ENCODE measurements at places on chromosomes 16 and 17. TPM values are rescaled to one million over a fixed set of nuclear protein-coding genes. Genes with fewer than 3 reads are reported as not detected.

MPO gene
- 1.2 TPM for total RNA-seq

ABAT gene
- total RNA-seq = 110 TPM

GJC1 gene
- total RNA-seq = 76.2 TPM

DNAH2 gene
- 1.2 TPM for total RNA-seq

SPATA22 gene
- 3.7 TPM for total RNA-seq

KRT36 gene
- total RNA-seq = not detected

LRRC75A gene
- total RNA-seq = 3.3 TPM

TMEM219 gene
- total RNA-seq = 26.9 TPM

AOC3 gene
- 0.41 TPM for total RNA-seq

TBC1D3 gene
- total RNA-seq = not detected

MYH1 gene
- not detected for total RNA-seq

NPIPB13 gene
- 1.2 TPM for total RNA-seq

CHD9NB gene
- 0.41 TPM for total RNA-seq

GNG13 gene
- total RNA-seq = not detected

SLX1B gene
- 6.1 TPM for total RNA-seq

GAS2L2 gene
- total RNA-seq = under 0.01 TPM

SUZ12 gene
- 35.1 TPM for total RNA-seq

NOD2 gene
- total RNA-seq = under 0.01 TPM

GRIN2A gene
- total RNA-seq = 6.9 TPM

RHBDL1 gene
- total RNA-seq = 2.0 TPM

KCNJ18 gene
- not detected for total RNA-seq

FSCN2 gene
- total RNA-seq = 4.9 TPM

TLE7 gene
- total RNA-seq = not detected

SLC5A10 gene
- not detected for total RNA-seq

CCL4L2 gene
- total RNA-seq = 2.4 TPM

CLDN7 gene
- 0.82 TPM for total RNA-seq

RCVRN gene
- under 0.01 TPM for total RNA-seq

IGF2BP1 gene
- total RNA-seq = 0.82 TPM

TPSD1 gene
- not detected for total RNA-seq

GAST gene
- not detected for total RNA-seq

CNTNAP1 gene
- total RNA-seq = 5.3 TPM

VTN gene
- total RNA-seq = 0.41 TPM

SPG7 gene
- total RNA-seq = 84.8 TPM

DPEP3 gene
- not detected for total RNA-seq

RHBDF1 gene
- total RNA-seq = 1.6 TPM

PRR35 gene
- total RNA-seq = not detected

TNRC6C gene
- 26.9 TPM for total RNA-seq

KCNG4 gene
- total RNA-seq = not detected

ODAD4 gene
- 3.3 TPM for total RNA-seq

SLC6A4 gene
- 1.2 TPM for total RNA-seq

SLC12A4 gene
- total RNA-seq = 6.5 TPM

OTOP2 gene
- total RNA-seq = not detected

Data from frontal cortex (tissue), 4 donors.